ENCODE measurements at places on chromosomes 12 and 14.

GRCh38 chr12:104938371-104938770 lies 19.7 kb downstream of the SLC41A2 start:
- DNase-seq = no peak

- peak; percentile 69 for DNase-seq
Measured at GRCh38 chr14:69483765-69484443, 624 bp upstream of the PLEKHD1 start.

GRCh38 chr12:87274594-87275245 lies 754.5 kb downstream of the C12orf50 start:
- peak; percentile 17 for DNase-seq

- no peak for DNase-seq
Measured at GRCh38 chr14:63326840-63327239, 8.1 kb upstream of the GPHB5 start.

- peak; percentile 56 for DNase-seq
Measured at GRCh38 chr12:5506821-5507231, 74.9 kb downstream of the NTF3 start.

DNA sequence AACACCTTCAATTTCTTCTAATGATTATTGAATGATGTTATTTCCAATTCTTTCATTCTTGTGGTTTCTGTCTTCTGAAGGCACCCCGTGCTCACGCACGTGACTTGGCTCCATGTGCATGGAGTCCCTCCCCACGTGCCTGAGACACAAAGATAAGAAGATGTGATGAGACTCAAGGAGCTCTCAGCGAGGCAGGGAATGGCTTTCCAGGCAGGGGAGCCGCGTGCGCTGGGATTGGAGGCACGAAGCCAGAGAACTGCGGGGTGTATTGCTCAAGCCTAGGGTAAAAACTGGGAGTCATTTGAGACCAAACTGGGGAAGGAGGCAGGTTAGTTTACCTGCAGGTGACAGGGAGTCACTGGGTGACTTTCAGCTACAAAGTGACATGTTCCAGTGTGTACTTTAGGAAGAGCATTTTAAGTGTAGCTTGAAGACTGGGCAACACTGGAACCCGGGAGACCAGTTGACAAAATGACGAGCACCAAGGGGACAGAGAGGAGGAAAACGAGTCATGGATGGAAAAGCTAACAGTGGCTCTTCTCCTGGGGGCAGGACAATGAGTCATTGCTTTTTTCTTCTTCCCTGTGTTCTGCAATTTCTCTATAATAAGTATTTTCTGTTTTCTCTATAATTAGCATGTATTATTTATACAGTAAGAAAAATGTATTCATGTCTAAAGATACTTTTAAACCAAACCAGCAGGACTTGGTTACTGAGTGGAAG lies 311.7 kb upstream of the FKBP4 start:
- DNase-seq = no peak

DNA sequence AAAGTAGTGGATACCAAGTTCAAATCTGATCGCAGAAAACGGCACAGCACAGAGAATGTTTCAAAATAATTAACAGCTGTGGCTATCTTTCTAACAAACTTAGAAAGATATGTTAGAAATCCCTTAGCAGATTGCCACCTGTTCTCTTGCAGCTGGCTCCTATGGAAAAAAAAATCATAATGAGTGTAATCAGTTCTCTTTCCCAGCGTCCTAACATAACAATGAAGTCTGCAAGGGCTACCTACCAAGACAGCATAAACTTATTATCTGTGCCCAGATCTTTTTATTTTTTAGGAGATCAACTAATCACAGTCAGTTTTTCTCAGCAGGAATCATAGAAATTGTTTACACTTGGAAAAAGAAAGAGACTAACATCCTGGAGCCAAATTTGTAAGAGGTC lies 358.6 kb upstream of the FOXG1 start:
- no peak for DNase-seq

GRCh38 chr12:10722502-10722904 lies 620 bp downstream of the YBX3 start:
- no peak for DNase-seq

GRCh38 chr12:123133701-123134100 lies 17.2 kb downstream of the PITPNM2 start:
- DNase-seq = no peak

DNA sequence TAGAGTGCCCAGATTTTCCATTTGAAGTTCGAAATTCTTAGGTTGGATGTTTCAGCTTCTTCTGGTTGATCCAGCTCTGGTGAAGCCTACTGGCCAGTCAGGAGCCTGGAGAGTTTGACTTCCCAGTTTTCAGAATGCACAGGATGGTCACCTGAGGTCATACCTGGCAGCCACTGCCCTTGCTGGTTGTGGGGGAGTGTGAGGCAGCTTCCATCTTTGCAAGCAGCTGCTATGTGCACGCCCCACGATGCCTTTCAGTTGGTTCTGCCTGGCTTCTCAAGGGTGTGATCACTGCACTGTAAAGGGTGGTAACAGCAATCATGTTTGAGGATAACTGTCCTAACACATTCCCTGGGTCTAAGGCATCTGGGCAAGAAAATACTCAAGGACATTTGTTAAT lies 15.4 kb downstream of the CCDC92 start:
- DNase-seq = no peak

GRCh38 chr12:59643550-59643949 lies 47.7 kb downstream of the SLC16A7 start:
- no peak for DNase-seq

DNA sequence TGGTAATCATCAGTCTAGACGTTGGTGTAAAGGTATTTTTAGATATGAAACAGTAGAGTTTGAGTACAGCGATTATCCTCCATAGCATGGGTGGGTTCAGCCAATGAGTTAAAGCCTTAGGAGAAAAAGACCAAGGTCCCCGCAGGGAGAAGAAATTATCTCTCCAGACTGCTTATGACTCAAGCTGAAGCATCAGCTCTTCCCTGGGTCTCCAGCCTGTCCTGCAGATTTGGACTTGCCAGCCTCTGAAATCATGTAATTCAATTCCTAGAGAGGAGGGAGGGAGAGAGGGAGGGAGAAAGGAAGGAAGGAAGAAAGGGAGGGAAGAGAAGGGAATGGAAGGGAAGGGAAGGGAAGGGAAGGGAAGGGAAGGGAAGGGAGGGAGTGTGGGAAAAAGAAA lies 12.0 kb upstream of the DTX1 start:
- no peak for DNase-seq

DNA sequence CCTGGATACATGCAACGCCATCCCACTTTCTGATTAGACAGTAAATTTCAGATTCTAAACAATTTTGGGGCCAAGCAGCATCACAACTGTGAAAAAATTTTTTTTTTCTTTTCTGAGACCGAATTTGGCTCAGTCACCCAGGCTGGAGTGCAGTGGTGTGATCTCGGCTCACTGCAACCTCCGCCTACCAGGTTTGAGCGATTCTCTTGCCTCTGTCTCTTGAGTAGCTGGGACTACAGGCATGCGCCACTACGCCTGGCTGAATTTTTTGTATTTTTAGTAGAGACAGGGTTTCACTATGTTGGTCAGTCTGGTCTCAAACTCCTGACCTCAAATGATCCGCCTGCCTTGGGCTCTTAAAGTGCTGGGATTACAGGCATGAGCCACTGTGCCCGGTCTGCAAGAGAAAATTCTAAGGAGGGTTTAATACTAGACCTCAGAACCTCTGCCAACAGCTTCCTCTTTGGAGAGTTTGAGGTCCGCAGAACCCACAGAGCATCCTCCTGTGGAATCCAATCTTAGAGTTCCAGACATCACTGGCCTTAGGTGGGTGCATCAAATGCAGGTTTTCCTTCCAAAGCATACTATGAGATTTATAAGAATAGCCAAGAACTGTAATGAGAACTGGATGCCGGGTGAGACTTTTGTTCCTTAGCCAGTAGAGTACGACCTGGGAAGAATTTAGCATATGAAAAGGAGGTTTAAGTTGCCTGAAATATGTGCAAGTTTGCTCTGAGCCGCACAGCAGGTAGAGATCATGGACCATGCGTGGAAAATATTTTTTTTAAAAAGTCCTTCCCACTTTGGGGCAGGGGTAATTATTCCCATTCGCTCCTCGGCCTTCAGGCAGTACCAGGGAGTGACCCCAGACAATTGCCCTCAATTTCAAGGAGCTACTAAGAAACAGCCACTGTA lies 7.8 kb upstream of the PHC1 start:
- peak; percentile 40 for DNase-seq

DNA sequence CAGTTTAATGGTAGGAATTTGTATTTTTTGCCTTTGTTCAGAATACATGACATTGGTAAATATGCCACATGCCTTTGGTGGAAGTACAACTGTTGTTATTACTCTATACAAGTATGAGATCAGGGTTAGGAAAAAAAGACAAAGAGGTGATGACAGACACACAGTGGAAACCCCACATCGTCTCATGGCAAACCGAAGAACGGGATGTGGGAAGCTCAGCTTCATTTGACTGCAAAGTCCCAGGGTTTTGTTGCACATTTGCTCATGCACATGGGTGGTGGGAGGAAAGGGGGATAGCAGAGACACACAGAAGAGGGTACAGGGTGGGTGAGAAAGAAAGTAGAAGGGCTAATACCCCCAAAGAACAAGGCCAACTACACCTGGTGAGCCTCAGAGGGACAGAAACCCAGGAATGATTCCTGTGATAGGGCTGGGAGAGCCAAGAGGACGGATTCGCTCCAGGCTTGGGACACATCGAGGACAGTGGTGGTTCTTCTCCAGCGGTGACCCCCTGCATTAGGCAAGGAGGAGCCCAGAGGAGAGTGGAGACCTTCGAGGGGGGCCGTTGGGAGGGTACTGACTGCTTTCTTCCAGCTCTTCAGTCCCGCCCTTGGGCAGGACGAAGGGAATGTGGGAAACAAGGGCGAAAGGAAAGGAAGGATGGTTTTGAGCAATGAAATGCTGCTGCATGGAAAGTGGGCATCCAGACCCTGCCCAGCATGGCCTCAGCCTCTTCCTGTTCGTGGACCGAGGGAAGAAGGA lies 8.1 kb downstream of the VAMP1 start:
- no peak for DNase-seq

GRCh38 chr14:101466456-101467180 lies 94.7 kb upstream of the DIO3 start:
- no peak for DNase-seq

DNA sequence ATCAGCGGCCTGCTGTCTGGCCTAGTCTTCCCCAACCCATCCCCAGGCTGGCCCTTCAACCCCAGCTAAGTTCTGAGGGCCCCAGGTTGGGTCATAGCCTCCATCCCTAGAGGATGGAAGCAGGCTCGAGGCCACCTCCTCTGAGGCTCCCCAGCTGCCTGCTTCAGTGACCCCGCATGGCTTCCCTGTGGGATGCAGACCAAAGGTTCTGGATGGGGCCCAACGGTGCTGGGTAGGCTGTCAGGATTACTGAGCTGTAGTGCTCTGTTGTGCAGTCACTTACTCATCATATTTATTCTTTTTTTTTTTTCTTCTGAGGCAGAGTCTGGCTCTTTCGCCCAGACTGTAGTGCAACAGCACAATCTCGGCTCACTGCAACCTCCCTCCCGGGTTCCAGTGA lies 92.0 kb downstream of the IRF2BPL start:
- no peak for DNase-seq

DNA sequence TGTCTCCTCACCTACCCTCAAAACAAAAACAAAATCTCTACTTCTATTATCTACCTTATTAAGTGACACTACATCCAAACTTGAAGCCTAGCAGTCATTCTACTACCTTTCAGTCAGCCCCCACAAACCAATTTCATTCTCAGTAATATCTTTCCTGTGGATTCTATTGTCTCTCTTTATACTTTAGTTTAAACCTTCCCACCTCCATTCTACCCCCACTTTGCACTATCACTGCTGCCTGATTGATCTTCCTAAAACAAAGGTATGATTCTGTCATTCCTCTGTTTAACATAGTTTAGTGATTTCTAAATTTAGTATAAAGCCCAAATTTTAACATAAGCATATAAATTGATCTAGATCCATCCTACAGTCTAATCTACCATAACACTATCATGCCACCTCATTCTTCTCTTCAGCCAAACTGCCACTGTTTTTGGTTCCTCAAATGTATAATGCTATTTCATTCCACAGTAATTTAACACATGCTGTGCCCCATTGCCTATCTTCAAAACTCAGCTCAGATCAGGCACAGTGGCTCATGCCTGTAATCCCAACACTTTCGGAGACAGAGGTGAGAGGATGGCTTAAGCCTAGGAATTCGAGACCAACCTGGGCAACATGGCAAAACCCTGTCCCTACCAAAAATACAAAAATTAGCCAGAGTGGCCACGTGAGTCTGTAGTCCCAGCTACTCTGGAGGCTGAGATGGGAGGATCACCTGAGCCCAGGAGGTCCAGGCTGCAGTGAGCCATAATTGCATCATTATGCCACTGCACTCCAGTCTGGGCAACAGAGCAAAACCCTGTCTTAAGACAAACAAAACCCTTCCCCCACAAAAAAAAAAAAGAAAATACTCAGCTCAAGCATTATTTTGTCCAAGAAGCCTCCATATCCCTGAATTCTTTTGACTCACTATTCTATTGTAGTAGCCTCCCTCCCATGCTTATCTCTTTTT lies 3.1 kb upstream of the STRN3 start:
- no peak for DNase-seq

Data from ELF-1 (cell line).